COR-L47 (cell line): ENCODE measurements at places on chromosomes 6 and 20.
A peak's percentile ranks its signal among the peaks of the same experiment; 100 is the strongest.

DNA sequence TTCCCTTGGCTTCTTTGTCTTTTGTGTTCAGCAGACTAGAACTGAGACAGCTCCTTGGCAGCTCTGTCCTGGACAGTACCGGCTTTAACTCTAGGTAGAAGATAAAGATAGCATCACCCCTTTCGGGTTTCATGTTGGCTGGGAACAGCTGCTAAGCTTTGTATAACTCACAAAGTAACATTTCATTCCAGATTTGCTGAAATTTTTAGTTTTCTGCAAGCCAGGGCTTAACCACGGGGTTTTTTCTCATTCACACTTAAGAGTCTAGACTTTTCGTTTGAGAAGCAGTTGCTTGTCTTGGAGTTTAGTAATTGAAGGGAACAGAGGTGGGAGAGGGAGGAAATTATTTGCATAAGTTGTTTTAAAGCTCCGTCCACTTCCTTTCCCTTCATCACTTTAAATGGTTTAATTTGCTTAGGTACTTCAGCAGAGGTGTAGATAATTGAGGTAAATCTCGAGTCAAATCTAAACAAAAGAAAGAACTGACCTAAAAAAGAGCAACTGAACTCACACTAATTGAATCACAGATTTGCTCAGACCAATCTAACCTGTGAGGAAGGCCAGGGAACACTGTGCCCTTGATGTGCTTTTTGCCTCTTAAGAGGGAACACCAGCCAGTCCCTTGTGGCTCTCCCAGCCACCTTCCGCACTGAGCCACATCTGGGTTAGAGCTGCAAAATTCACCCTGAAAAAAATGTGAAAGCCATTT, 48.3 kb downstream of the RREB1 start:
- DNase-seq = no peak

GRCh38 chr6:109922851-109923250, 55.3 kb upstream of the GPR6 start:
- DNase-seq = no peak

DNA sequence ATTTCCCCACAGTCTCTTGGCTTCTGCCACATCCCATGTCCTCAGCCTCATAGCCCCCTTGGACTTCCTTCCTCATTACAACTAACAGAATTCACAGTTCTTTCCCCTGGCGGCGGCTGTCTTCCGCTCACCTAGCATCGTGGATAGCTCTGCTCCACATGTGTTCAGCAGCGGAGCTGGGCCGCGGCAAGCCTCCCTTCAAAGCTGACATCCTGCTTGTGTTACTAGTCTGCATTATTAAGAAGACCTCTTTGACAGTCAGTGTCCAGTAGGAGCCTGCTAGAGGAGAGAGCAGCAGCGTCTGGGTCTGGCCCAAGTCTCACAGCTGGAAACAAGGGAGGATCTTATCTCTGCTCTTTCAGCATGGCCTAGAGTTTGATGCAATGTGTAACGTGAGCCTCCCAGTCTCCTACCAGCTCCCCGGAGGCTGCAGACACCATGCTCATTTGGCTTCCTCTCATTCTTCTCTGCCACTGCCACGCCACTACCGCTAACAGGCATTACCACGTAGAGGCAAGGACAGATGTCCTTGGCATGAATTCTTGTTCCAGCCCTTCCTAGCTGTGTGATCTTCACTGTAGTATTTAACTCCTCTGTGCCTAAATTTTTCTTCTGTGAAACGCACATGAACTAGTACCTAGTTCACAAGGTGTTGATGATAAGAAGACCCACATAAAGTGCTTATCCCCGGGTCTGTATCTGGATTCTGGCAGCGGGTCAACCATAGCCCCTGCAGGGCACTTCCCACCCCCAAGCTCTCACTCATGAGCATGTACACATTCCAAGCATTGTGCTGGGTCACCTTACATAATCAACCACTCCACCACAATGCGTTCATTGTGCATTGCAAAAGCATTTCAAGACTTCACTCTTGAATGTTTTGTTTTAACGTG, 107.1 kb upstream of the BACH2 start:
- no peak for DNase-seq

DNA sequence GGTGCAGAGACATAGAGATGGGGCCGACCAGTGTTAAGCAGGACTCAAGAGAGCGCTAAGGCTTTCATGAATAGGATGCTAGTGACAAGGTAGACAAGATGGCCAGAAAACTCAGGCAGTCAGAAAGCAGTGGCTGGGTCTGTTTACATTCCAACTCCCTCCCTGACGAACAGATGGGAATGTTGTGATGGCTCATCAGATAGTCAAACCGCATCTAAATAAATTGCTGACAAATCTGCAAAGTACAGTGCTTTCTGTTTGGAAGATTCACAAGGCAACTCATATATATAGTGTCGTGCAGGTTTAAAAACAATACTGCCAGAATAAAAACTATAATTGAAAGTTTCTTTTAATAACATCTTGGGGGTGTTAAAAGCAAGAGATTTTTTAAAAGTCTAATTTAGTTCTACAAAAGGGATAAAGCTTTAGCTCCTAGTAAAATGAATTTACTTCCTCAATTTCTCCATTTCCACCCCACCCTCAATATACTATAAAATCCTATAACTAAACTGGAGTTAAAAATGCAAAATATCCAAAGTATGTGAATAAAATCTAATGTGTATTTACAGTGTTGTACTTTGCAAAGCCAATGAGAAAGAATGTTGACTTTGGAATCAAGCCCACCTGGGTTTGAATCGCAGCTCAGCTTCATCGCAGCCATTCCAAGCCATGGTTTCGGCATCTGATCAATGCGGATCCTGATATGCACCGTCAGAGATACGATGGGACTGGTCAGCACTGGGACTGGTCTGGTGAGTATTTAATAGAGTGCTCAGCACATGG, 247.3 kb upstream of the PDE10A start:
- no peak for DNase-seq

DNA sequence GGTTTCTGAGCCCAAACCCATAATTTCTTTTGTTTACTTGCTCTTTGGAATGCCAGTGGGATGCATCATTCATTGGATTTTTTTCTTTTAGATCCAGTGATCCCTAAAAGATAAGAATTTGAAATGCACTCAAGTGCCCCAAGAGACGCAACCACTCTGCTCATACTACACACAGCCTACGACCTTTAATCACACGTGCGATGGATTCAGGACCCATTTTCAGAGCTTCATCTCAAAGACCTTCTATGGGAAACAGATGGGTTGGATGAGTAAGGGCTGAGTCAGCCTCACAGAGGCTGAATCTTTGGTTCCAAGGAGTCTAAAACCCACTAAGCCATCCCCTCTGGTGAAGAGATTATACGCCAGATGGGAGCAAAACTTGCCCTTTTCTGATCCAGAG, 265.5 kb upstream of the EXOC2 start:
- no peak for DNase-seq

DNA sequence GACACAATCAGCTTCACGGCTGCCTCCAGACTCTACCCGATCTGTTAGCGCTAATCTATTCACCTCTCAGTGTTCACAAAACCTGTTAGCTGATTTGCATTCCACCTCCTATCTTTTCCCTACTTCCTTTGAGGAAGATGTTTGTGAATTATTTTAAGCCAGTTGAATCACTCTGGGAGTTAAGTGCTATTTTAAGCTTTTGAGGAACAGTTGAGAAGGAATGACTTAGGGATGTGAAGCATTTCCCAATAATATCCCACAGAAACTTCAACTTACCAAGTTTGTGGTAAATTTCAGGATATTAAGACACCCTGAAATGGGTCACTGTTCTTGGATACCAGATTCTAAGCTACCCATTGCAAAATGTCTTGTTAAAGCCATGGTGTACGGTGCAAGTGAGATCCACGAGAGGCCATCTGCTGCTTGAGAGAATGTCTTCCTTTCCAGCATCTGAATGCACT, 145.2 kb upstream of the CITED2 start:
- DNase-seq = no peak

GRCh38 chr6:45742591-45742990, 273.1 kb downstream of the CLIC5 start:
- DNase-seq = no peak

- no peak for DNase-seq
Observed at GRCh38 chr6:29762781-29763214, 39.6 kb downstream of the HLA-F start.

DNA sequence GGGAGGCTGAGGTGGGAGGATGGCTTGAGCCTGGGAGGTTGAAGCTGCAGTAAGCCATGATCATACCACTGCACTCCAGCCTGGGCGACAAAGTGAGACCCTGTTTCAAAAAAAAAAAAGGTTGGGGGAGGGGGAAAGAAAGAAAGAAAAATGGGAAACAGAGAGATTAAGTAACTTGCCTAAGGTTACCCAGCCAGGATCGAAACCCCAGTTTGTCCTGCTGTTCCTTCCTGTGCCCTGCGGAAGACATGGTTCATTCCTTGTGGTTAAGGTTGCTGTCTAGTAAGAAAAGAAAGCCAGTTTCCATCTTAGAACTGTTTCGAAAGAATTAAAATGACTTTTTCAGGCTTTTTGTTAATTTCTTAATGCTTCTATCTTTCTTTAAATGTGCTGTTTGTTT, 29.8 kb downstream of the C6orf89 start:
- DNase-seq = no peak

DNA sequence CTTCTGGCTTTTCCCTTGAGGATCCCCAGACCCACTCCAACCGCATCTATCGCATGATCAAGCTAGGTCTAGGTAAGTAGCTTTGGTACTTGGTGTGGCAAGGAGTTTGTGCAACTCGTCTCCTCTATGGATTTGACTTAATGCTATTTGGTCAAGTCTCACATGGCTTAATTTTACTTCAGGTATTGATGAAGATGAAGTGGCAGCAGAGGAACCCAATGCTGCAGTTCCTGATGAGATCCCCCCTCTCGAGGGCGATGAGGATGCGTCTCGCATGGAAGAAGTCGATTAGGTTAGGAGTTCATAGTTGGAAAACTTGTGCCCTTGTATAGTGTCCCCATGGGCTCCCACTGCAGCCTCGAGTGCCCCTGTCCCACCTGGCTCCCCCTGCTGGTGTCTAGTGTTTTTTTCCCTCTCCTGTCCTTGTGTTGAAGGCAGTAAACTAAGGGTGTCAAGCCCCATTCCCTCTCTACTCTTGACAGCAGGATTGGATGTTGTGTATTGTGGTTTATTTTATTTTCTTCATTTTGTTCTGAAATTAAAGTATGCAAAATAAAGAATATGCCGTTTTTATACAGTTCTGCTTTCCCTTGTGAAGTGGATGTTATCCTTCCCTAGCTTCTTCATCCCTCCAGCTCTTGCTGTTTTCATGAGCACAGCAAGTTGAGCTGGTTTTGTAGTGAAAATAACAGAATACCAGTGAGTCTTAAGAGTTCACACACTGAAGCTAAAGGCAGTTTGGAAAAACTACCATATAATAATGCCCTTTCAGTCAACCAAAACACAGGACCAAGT, 3.8 kb downstream of the SLC35B2 start:
- peak; percentile 19 for DNase-seq

GRCh38 chr6:161583584-161583983, 309.7 kb upstream of the AGPAT4 start:
- no peak for DNase-seq

- peak; percentile 37 for DNase-seq
Observed at GRCh38 chr6:151209071-151209831, 30.5 kb upstream of the AKAP12 start.

GRCh38 chr6:138597336-138597735, 98.0 kb upstream of the NHSL1 start:
- DNase-seq = no peak

- no peak for DNase-seq
Observed at GRCh38 chr6:43613721-43614395, 15.2 kb downstream of the GTPBP2 start.

DNA sequence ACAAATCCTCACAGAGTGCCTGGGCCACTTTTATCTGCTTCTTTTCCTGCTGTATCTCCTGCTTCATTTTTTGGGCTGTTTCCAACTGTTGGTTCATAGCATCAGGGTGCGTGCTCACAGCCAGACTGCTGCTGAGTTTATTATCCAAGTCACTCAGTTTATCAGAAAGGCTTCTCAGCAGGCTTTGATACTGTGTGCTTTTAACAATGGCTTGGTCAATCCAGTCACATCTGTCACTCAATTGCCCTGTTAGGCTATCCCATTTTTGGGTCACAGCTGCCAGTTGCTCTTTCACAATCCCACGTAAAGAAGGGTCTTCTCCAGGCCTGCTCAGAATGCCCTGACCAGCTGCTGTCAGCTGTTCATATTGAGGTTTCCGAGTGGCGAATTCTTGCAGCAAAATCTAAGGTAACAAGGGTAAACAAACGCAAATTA, 87.2 kb downstream of the DST start:
- DNase-seq = peak; percentile 54

DNA sequence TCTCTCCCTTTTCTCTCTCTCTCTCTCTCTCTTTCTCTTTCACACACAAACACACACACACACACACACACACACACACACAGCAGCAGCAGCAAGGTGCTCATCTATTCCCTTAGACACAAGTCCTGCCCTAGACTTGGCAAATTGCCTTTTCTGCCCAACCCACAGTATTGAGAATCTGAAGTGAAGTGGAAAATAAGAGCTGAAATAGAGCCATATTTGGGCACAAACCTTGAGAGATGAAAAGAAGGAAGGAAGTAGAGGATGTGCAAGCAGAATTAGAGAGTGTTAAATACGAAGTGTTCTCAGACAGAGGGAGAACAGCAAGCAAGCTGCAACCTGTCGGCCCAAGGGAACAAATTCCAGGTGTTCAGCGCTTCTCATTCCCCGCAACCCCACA, 557.5 kb upstream of the NOX3 start:
- DNase-seq = peak; percentile 19

- DNase-seq = no peak
Observed at GRCh38 chr20:2042400-2042799, 48.5 kb upstream of the PDYN start.

- no peak for DNase-seq
Observed at GRCh38 chr20:63295846-63296245, 2.9 kb downstream of the COL20A1 start.

DNA sequence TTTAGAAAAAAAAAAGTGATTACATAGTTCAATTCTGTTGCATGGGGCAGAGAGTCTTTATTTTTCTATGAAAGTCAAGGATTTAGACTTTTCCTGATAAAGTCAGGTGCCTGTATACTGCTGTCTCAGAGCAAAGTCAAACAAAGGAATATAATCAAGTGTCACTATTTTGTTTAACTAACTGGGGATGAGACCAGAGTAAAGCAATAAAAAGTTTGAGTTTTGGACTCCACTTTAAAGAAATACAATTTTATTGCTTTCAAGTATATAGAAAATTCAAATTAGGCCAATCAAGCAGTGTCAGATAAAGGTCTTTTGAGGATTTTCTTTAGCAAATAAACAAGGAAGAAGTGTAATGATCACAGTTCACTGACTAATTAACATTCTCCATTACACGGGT, 48.7 kb upstream of the MYLIP start:
- DNase-seq = no peak

DNA sequence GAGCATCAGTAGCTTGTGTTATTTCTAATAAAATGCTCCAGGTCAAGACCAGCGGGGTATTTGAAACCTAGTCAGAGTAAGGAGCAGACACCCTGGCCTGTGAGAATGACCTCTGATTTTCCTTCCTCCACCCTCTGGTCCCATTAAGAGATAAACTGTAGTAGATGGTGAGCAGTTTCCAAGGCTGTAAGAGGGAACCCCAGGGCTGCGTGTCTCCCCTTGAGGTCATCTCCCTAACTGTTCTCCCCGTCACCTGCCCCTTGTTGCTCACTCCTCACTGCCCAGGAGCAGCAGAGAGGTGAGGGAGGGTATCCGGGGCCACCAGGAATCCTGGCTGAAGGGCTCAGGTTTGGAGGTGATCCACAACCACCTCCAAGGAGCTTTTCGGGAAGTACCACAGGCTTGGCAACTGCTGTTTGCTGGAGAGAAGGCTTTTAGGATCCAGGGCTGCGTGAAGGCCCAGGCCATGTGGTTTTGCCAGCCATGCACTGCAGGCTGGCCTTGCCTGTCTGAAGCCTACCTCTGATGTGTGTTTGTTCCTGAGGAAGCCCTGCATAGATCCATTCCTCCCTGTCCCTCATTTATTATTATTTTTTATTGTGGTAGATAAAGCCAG, 62.5 kb downstream of the RREB1 start:
- DNase-seq = no peak

- DNase-seq = no peak
Observed at GRCh38 chr6:21965016-21965415, 331.8 kb downstream of the PRL start.
